ENCODE measurements at places on chromosomes 4 and X. TPM values are rescaled to one million over a fixed set of nuclear protein-coding genes. Genes with fewer than 3 reads are reported as not detected.

- H3K36me3 ChIP-seq: no peaks in the 10 kb centered on the region
- no peak overlapping the region for H3K4me3 ChIP-seq
- no peaks in the 10 kb centered on the region for H3K27me3 ChIP-seq
- DNase-seq: no peak
- no peaks in the 10 kb centered on the region for H3K4me1 ChIP-seq
- no peak overlapping the region for H3K27ac ChIP-seq
Measured at GRCh38 chr4:64713256-64713840, 304.1 kb upstream of the TECRL start.

- H3K27ac ChIP-seq: no peak overlapping the region
- H3K36me3 ChIP-seq: no peaks in the 10 kb centered on the region
- H3K4me1 ChIP-seq: no peaks in the 10 kb centered on the region
- no peak for DNase-seq
- no peaks in the 10 kb centered on the region for H3K27me3 ChIP-seq
Measured at GRCh38 chr4:164918956-164919355, 42.0 kb downstream of the APELA start.

APBB2 gene
- 11.0 TPM for total RNA-seq

DNA sequence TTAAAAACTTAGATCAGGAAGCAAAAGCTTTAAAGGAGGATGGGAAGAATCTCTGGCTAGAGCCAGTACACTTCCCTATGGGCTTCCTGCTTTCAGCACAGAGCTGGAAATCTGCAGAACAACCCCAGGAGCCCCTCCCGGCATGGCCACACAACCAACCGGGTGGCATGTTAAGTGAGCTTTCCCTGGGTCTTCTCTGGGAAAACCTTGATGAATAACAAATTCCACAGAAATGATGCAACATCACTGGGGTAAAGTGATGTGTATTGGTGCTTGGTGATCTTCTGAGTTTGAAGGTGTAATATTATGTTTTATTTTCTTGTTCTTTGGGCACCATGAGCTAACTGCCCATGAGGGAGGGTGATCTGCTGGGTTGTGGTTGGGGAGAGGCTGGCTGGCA lies 22.1 kb downstream of the NHS start:
- no peaks in the 10 kb centered on the region for H3K4me1 ChIP-seq
- no peaks in the 10 kb centered on the region for H3K27me3 ChIP-seq
- no peaks in the 10 kb centered on the region for H3K36me3 ChIP-seq
- no peak for DNase-seq
- H3K4me3 ChIP-seq: no peak overlapping the region

POLN gene
- total RNA-seq: 2.1 TPM
